Stimulated activated CD4-positive, alpha-beta T cell treated with anti-CD3 and anti-CD28 coated beads, Interleukin-2, amount 100 ng/mL, for 4 hours (primary cell): ENCODE measurements at places on chromosomes 4 and X.

- no peak for DNase-seq
These were observed 118.5 kb downstream of the BTC start for GRCh38 chr4:74675673-74676279.

GRCh38 chrX:134258202-134258601 lies 21.2 kb downstream of the CCDC160 start:
- no peak for DNase-seq

- no peak for DNase-seq
These were observed 19.9 kb downstream of the MAGEB17 start for GRCh38 chrX:16187024-16187760.

DNA sequence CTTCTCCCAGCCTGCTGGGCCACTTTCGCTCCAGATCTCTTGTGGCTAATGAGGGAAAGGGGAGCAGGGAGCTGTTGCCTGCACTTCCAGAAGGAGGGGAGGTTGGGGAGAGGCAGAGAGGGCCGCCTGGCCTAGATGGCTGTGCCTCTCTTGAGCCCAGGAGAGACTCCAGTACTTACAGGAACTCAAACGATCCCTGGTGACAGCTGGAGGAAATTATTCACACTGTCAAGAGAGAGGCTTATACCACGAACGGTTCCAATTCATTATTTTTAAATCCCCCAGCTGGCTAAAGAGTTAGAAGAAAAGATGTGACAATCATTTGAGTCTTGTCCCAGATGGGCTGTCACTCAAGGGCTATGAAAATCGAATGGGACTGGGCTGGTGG lies 96.1 kb downstream of the PHKA2 start:
- DNase-seq = no peak

DNA sequence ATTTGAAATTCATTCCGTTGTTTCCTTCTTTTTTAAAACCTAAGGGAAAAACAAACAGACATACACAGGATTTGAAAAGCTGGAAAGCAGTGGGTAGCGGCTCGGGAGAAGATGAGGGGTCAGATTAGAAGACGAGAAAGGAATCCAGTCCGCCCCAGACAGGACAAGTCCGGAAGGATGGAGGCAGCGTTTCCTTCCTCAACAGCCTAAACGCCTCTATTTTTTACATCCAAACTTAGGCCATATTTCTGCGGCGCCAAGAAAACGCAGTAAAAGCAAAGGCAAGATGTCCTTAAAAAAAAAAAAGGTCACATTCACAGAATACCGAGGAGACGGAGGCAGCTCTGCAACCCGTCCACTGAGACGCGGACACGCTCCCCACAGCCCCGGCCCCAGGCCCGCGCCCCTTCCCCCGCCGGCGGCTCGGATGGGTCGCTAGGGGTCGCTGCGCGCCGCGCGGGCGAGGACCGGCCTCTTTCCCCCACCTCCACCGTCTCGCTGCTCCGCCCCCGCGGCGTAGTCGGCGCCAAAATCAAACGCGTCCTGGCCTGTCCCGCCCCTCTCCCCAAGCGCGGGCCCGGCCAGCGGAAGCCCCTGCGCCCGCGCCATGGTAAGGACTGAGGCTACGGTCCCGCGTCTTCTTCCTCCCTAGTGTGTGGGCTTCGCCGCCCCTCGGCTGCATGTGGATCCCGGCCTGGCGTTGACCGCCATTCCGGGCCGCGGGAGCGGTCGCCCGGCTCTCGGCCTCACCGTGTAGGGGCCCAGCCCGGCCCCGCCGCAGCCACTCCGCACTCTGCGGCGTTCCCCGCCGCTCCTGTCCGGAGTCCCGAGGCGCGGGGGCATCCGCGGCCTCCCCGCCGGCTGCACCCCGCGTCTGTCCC lies at the start of gene MND1:
MND1 (plus strand) TSS at position 558 of the 881 bp plus-strand sequence; CDS start at position 608, 50 bp downstream.
- DNase-seq = peak; percentile 89

GRCh38 chr4:36551697-36552214 lies 270.3 kb downstream of the DTHD1 start:
- DNase-seq = no peak

GRCh38 chr4:166293556-166293955 lies 420.5 kb downstream of the TLL1 start:
- no peak for DNase-seq

GRCh38 chrX:1011691-1012283 lies 200.7 kb downstream of the CRLF2 start:
- no peak for DNase-seq

DNA sequence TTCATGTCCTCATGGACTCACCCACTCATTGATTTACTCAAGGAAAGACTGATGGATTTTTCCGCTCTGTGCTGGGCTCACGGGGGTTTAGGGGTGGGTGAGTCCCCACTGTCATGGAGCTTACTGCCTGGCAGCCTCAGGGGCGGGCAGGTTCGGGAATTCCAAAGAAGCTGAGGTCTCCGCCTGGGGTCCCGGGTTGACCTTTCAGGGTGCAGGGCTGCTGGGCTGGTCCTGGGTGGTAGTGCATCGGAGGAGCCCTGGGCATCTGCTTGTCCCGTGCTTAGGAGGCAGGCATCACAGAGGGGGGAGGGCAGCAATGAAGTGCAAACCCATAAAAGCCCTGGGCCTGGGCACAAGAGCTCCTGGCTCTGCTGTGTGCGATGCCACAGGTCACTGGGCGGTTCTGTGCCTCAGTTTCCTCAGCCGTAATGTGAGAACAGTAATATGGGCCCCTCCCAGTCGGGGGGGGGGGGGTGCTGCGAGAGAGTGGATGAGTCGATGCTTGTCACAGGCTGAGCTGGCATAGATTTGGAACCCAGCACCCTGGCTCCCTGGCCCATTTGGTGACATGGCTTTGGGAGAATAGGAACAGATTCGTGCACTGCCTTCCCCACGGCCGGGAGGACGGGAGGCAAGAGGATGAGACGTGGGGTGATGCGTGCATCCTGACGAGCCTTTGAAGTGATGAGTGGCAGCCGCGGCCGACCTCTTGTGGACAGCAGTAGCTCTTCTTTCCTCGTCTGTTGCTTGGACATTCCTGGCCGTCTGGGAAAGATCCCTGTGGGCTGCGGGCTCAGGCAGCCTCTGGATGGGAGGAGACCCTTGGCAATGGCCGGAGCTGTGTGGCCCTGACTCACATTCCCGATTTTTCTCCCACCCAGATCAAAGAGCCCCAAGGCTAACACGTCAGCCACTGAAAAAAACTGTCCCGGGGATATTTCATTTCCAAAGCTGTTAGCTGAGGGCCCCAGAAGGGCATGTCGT lies 42.0 kb downstream of the PSAPL1 start:
- DNase-seq = no peak

DNA sequence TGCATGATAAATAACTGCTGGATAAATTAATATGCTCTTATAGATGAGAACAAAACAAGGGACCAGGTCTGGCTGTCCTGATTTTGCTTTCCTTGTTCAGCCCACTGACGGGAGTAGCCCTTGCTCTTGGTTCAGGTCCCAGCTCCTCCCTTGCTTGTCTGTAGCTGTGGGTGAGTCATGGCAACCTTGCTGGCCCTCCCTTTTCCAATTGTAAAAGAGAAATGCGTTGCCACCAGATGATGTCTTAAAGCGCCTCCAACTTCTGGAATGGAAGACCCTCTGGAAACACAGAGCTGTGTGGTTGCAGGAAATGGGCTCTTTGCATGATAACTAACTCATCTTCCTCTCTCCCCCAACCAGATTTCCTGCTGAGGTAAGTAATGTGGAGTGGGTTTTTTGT lies 171.4 kb downstream of the AASDH start:
- DNase-seq = no peak

DNA sequence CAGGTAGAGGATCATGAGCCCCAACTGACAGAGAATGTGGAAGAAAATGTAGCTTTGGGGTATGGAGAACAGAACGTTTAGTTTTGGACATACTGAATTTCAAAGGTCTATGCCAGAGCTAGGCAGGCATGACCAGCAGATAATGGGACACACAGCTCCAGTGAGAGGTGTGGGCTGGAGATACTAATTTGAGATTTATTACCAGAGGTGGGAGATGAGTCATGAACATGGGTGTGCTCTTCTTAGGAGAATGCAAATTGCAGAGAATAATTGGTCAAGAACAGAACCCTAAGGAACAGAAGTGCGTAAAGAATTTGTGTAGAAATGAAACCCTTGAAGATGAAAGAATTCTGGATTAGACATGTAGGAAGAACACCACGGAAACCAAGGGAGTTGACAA lies 125.2 kb downstream of the PACRGL start:
- no peak for DNase-seq

DNA sequence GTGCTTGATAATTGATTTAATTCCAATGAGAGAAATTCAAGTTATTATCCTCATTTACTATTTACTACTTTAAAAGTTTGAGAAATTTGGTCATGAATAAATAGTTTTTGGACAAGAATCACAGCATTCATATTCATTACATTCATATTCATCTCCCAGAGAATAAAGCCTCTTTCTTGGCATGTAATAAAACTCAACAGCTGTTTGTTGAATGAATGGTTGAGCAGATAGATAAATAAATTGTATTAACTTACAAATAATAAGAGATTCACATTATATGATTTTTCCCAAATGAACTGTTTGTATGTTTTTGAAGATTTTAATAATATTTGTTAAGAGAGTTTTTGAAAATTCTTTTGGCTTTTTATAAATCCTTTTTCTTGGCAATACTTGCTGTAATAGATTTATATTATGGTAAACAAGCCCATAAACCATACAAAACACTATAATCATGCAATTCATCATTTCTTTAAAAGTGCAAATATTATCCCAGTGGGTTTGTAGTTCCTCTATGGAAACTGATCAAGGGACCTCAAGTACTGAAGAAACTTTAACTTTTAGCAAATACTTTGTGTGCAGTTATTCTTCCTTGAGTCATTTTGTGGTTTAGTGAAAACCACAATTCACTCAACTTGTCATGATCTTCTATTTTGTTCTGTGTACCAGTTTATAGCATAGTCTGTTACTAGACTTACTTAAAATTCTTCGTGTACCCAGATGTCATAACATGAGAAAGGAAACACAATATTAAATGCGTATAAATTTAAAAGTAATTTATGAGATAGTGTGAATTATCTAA lies 371.8 kb downstream of the ADGRL3 start:
- DNase-seq = no peak

DNA sequence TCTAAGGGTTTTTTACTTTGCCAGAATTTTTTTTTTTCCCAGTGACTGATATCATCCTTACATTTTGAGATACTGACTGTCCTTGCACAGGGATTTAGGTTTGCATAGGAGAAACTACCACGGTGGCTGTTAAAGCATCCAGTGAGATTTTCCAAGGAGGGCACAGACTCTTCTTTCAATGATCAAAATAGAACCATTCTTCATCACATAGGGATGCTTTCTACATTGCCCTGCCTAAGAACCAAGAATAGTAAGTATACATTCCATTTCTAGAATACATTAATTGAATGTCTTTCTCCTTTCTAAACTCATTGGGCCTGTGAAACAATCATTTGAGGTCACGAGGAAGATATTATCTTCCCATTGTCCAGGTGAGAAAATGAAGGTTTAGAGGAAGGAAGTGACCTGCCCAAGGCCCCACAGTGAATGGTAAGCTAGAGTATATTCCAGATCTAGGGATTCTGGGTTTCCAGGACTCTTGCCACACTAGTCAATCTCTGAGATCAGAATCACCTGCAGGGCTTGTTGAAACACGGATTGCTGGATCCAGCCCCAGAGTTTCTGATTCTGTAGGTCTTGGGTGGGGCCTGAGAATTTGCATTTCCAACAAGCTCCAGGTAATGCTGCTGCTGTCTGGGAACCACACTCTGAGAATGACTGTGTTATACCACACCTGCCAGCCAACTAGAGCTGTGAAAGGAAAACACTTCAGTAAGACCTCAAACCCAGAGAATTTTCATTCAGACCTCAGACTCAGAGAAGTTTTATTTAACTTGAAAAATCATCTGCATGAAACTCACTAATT lies 17.7 kb upstream of the TMEM154 start:
- no peak for DNase-seq
